Activated T-helper 17 cell treated with anti-CD3 and anti-CD28 coated beads, Interleukin-2, amount 50 U/mL, for 72 hours (primary cell): ENCODE measurements at places on chromosomes 12 and 14.

DNA sequence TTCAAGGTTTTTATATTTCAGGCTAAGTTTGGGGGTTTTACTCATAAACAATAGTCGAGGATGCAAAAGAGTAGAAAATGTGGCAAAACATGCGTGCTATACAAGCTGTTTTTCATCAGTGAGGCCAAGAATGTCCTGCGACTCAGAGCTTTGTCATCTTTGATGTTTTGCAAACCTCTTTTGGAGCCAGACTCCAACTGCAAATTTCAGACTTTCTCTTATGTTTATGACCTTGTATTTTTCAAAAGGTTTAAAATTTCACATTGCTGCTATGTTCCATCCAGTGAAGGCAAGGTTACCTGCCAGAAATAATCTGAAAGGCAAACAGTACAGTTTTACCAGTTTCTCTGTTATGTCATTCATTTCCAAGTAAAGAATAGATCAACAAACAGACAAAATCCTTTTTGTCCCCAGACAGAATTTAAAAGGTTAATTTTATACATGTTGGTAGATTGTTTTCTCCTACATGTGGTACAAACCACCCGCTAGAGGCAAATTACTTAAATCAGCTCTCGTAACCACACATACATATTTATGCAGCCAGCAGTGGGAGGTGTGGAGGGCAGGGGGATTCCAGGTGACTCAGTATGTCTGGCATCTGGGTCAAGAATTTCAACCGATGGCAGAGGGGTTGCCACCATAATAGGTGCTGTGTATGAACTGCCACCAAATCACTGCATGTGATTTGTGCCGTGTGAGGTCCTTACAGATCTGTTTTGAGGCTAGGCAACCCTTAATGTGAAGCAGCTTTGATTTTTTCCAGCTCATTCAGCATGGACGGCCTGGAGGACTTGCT is 119.8 kb upstream of the CPM start:
- peak overlapping the region; percentile 49 for H3K27ac ChIP-seq
- peaks cover 4% of the 10 kb centered on the region for H3K4me1 ChIP-seq
- H3K4me3 ChIP-seq: peak overlapping the region; percentile 38
- no peaks in the 10 kb centered on the region for H3K36me3 ChIP-seq
- ATAC-seq: peak; percentile 97

- peak overlapping the region; percentile 56 for H3K27ac ChIP-seq
- H3K36me3 ChIP-seq: no peaks in the 10 kb centered on the region
- H3K27me3 ChIP-seq: no peaks in the 10 kb centered on the region
- ATAC-seq: peak; percentile 17
These were observed 2.3 kb downstream of the KLRG1 start for GRCh38 chr12:8991371-8992345.

DNA sequence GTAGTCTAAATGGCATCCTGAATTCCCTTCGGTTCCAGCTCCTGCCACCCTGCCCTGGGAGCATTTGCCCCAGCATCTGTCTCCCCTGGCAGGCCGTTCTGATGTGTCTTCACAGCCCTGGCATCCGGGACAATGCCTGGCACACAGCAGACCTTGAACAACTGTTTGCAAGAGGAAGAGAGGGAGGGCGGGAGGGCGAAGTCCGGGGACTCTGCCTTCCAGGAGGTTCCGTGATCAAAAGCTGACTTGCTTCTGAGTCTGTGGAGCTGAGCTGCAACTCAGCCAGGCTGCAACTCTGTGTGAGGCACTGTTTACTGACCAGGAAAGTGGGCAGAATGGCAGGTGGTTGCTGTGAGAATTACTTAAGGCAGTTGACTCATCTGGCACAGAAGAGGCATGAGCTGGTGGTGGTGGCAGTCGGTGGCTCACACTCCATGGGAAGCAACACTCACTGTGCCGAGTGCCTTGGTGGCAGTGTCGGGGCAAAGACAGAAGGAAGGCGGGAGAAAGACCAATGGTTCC is 61.1 kb upstream of the DLK1 start:
- no peak for ATAC-seq
- no peaks in the 10 kb centered on the region for H3K36me3 ChIP-seq
- no peak overlapping the region for H3K27ac ChIP-seq
- H3K4me1 ChIP-seq: no peaks in the 10 kb centered on the region
- H3K4me3 ChIP-seq: no peak overlapping the region
- peaks cover 12% of the 10 kb centered on the region for H3K27me3 ChIP-seq

- no peak overlapping the region for H3K4me3 ChIP-seq
- peaks cover 10% of the 10 kb centered on the region for H3K4me1 ChIP-seq
- ATAC-seq: no peak
- no peak overlapping the region for H3K27ac ChIP-seq
- peaks cover 7% of the 10 kb centered on the region for H3K36me3 ChIP-seq
- H3K27me3 ChIP-seq: peaks cover 3% of the 10 kb centered on the region
These were observed 39.4 kb upstream of the FBRSL1 start for GRCh38 chr12:132450418-132451171.
